ENCODE measurements at places on chromosomes 7 and 10. TPM values are rescaled to one million over a fixed set of nuclear protein-coding genes. Genes with fewer than 3 reads are reported as not detected.

The NODAL gene
- total RNA-seq, result not detected

The EIF5AL1 gene
- 0.40 TPM for total RNA-seq

The IFIT2 gene
- 2.2 TPM for total RNA-seq

The ZNF518A gene
- total RNA-seq, result 7.3 TPM

The LIPN gene
- total RNA-seq, result not detected

The CTNNA3 gene
- not detected for total RNA-seq

The CLRN3 gene
- total RNA-seq, result 0.11 TPM

The TLL2 gene
- 0.13 TPM for total RNA-seq

The VAX1 gene
- not detected for total RNA-seq

The LRRC4 gene
- total RNA-seq, result 0.40 TPM

The GHRHR gene
- total RNA-seq, result not detected

The CYP3A7 gene
- not detected for total RNA-seq

The PCLO gene
- under 0.01 TPM for total RNA-seq

The WNT8B gene
- not detected for total RNA-seq

The NKX2-3 gene
- 0.07 TPM for total RNA-seq

The ADCYAP1R1 gene
- 0.46 TPM for total RNA-seq

The FUOM gene
- total RNA-seq, result 32.9 TPM

The NCF1 gene
- not detected for total RNA-seq

The TMEM176B gene
- not detected for total RNA-seq

The ENKUR gene
- 0.13 TPM for total RNA-seq

The CALML5 gene
- not detected for total RNA-seq

The HOXA5 gene
- total RNA-seq, result 13.1 TPM

The RAMP3 gene
- not detected for total RNA-seq

The DPYSL4 gene
- total RNA-seq, result 14.1 TPM

The PFKFB3 gene
- total RNA-seq, result 28.4 TPM

The NPFFR1 gene
- not detected for total RNA-seq

The MLXIPL gene
- total RNA-seq, result not detected

The AP1S1 gene
- total RNA-seq, result 161 TPM

The KCNIP2 gene
- total RNA-seq, result 0.25 TPM

The SGPL1 gene
- total RNA-seq, result 22.0 TPM

The RAB19 gene
- 0.33 TPM for total RNA-seq

The ZNF488 gene
- not detected for total RNA-seq

The PNLIPRP3 gene
- total RNA-seq, result not detected

The SLC16A12 gene
- 0.66 TPM for total RNA-seq

The TUBAL3 gene
- total RNA-seq, result 0.11 TPM

The CPA2 gene
- not detected for total RNA-seq

The ZCCHC24 gene
- 5.7 TPM for total RNA-seq
